ENCODE measurements at places on chromosomes 2 and 18. TPM values are rescaled to one million over a fixed set of nuclear protein-coding genes. Genes with fewer than 3 reads are reported as not detected.

MAP2 gene
- 4.9 TPM for total RNA-seq

AQP12A gene
- total RNA-seq = not detected

NETO1 gene
- 0.74 TPM for total RNA-seq

BOLA3 gene
- total RNA-seq = 89.8 TPM

GCG gene
- total RNA-seq = not detected

SNRNP27 gene
- 85.2 TPM for total RNA-seq

SCG2 gene
- total RNA-seq = 3.0 TPM

All from bronchus fibroblast of lung (primary cell).